ENCODE measurements at places on chromosomes 3 and 15.

GRCh38 chr15:47983533-47983932, 137.3 kb upstream of the SLC24A5 start:
- DNase-seq: no peak

DNA sequence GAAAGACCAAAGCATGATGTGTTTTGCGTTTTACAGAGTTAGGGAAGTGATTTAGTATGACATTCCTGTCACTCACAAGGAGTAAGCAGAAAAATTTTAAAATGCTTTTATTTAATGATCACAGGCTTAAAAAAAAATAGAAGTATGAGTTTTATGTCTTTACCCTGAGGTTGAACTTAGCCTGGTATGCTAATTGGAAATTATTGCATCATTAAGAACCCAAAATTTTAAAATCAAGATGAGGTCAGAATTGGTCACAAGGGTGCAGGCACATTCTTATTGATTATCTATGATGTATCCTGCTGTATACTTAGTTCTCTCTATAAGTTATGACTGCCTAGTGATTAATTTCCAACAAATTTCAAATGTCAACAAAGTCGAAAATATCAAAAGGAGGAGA, 585.6 kb upstream of the ALCAM start:
- DNase-seq: no peak

DNA sequence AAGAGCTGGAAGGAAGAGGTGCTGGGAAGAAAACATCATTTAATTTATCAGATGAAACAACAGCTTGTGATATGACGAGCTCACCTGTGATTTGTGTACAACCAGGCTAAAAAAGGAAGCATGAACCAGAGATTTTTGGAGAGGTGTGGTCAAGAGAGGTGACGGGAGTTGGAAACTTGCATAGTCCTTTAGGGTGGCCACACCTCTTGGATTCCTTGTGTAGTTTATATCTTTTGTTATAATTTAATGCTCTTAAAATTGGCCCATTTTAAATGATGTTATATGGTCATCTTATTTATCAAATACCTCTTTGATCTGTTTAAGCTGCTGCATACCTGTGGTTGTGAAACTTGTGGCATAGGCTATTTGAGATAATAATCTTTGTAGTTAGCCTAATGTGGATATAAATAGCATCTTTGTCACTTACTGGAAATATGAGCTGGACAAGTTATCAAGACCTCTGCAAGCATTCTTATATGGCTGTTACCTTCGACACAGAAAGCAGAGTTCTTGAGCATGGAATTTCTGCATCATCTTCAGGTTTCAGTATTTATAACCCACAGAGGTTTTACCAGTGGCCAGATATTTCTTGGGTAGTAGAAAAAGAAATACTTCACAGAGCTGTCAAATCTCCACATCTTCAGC, 49.1 kb downstream of the IL1RAP start:
- DNase-seq: no peak

- no peak for DNase-seq
Measured at GRCh38 chr3:15430624-15431023, 3.2 kb downstream of the EAF1 start.

GRCh38 chr3:119660474-119661440, at the start of gene POPDC2:
Gene POPDC2, minus strand, starts transcription at chr3:119660589. Its CDS starts 166 bp downstream, at chr3:119660423.
- no peak for DNase-seq

- DNase-seq: no peak
Measured at GRCh38 chr15:61126811-61127210, 102.3 kb downstream of the RORA start.

DNA sequence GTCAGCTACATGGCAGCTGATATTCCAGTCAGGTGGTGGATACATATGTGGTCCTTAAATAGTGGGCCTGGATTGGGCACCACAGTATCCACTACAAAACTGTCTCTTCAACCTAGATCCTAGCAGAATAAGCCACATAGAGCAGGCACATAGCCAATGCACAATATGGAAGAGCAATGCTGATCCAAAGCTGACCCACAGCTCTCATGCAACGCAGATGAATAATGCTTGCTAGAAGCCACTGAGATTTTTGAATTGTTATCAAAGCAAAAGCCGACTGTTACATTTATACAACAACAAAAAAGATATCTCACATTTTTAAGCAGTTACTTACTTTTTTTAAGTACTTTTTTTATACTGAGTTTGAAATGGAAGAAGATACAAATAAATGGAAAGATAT, 11.2 kb downstream of the CNTN3 start:
- DNase-seq: no peak

- no peak for DNase-seq
Measured at GRCh38 chr3:59481776-59482400, 432.1 kb upstream of the CFAP20DC start.

GRCh38 chr15:88932271-88932874, 19.2 kb upstream of the MFGE8 start:
- no peak for DNase-seq

DNA sequence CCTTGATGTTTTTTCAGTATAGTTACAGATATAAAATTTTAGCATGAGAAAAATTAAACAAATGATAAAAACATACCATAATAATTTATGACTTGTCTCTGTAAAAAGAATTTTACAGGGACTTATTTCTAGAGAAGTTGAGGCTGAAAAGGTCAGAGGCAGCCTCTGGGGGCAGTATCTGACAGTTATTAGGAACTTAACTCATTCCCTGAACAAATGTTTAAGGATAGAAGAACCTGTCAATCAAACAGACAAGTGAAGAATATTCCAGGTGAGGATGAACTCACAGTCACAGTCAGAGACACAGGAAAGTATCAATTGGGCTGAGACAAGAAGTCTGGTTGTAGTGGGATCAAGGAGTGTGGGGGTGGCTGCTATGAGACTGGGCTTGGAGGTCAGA, 7.3 kb downstream of the MYLK start:
- DNase-seq: no peak

GRCh38 chr3:36964331-36964730, 19.5 kb upstream of the TRANK1 start:
- no peak for DNase-seq

- no peak for DNase-seq
Measured at GRCh38 chr3:66480666-66481065, 20.2 kb downstream of the LRIG1 start.

DNA sequence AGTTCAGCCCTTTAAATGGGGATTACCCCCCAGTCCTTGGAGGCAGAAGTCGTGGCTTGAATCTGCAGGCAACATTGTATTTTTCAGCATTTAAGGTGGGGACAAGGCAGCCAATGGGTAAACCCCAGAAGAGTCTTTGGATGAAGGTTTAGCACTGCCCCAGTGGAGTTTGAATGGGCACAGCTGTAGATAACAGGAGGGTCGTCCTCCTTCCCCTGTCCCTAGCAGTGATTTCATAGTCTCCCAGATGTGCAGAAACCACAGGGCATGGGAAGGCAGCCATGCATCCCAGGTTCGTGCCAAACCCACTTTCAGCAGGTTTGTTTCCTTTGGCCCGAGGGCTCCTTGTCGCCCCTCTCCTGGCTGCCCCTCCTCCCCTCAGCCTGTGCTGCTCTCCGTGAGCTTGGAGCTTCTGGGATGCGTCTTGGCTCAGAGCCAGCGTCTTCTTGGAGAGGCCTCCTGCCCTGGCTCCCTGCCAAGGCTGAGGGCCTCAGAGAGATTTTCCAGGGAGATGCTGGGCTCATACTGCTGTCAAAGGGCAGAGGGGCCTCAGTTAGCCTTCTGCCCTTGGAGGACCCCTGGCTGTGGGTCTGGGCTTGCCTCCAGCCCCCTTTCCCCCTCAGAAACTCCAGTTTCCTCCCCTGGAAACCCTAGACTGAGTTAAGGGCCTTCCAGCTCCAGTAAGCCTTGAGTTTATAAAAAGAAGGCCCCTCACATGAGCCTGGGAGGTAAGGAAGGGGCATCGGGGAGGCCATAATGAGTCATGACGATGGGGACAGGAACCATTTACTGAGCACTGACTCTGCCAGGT, 48.9 kb upstream of the POLG start:
- no peak for DNase-seq

DNA sequence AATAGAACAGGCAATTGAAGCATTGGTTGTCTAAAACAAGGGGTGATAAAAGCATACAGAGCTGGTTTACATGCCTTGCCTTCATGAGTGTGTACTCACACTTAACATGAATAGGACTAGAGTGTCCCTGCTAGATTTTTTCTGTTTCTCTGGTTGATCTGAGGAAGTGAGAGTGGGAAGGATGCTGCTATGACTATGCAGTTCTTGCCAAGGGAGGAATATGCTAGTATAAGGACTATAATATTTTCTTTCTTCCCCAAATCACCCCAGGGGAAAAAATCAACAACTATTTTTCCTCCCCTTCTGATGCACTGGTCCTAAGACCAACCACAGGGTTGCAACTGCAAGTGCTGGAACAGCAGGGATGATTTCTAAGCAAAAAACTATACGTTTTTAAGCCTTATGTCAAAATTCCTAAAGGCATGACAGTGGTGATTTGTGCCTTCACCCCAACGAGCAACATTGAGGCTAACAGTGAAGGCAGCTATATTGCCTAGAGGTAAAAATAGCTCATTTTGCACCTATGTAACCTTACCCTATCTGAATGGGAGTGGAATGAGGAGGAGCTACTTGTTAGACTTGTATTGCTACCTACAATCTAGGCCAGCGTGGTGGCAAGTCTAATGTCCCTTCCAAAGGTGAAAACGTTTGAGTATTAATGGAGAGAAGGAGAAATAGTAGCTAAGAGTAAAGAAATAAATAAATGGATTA, 33.5 kb upstream of the USP8 start:
- DNase-seq: no peak

GRCh38 chr3:169579116-169579710, 84.3 kb downstream of the MECOM start:
- no peak for DNase-seq

DNA sequence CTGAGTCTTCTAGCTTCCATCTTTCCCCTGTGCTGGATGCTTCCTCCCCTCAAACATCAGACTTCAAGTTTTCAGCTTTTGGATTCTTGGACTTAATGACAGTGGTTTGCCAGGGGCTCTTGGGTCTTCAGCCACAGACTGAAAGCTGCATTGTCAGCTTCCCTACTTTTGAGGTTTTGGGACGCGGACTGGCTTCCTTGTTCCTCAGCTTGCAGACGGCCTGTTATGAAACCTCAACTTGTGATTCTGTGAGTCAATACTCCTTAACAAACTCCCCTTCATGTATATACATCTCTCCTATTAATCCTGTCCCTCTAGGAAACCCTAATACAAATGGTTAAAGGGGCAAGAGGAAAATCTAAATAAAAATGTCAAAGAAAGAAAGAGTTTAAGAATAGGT, 100.1 kb downstream of the ABI3BP start:
- no peak for DNase-seq

- DNase-seq: no peak
Measured at GRCh38 chr15:91407269-91407889, 307.3 kb downstream of the SV2B start.

GRCh38 chr15:85974348-85974705, 105.3 kb upstream of the AGBL1 start:
- no peak for DNase-seq

DNA sequence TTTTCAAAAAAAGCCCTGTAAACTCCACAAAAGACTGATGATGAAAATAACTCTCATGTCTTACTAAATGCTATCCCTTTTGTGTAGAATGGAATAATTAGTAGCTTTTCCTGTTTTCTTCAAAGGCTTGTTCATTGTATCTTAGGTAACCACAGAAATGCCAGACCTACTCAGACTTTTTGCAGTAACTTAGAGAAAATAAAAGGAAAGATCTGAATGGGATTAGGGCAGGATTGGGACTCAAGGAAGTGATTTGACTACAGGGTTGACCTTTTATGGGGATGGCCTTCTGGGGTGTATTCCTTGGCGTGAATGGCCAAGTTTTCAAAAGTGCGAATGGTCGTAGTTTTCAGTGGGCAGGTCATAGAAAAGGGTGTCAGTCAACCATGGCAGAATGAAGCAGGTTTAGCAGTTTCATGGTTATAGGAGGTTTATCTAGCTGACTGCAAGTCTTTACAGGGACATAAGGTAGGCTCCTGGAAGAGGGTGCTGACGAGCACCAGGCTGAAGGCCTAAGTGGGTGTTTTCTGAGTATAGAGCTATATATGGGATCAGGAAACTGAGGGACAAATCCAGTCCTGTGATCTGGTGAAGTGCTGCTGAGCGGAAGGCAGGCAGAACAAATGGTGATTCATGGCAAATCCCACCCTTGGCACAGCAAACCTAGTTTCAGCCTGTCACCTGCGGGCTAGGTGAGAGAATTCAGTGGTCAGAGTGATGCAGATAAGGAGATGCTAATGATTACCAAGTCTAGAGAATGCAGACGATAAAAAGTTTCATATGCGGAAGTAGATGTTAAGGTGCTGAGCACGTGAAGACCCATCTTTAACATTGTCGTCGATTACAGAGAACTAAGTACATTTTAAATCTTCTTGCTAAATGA, 46.4 kb downstream of the IL1RAP start:
- no peak for DNase-seq

Data from stimulated activated CD4-positive, alpha-beta T cell treated with anti-CD3 and anti-CD28 coated beads, TNF-alpha, amount 100 ng/mL, for 48 hours (primary cell).